ENCODE measurements at places on chromosomes 7 and 10.
A peak's percentile ranks its signal among the peaks of the same experiment; 100 is the strongest.

DNA sequence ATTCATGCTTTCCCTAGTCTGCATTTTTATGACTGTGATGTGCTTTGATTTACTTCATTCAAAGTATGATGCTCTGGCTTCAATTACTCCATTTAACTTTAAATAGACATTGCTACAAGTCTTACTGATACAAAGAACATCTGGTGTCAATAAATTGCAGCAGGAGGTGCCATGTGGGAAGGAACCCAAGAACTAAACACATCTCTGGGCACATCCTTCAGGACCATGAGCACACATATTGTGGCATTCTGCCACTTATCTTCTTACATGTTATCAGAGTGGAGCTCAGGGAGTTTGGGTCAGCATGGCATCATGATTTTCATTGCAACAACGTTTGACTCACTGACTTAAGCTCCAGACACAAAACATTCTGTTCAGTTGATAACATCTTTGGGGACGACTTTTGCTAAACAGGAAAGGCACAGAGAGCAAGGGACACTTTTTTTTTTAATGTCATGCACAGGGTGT lies 227.0 kb downstream of the DKK1 start:
- no peak for DNase-seq

DNA sequence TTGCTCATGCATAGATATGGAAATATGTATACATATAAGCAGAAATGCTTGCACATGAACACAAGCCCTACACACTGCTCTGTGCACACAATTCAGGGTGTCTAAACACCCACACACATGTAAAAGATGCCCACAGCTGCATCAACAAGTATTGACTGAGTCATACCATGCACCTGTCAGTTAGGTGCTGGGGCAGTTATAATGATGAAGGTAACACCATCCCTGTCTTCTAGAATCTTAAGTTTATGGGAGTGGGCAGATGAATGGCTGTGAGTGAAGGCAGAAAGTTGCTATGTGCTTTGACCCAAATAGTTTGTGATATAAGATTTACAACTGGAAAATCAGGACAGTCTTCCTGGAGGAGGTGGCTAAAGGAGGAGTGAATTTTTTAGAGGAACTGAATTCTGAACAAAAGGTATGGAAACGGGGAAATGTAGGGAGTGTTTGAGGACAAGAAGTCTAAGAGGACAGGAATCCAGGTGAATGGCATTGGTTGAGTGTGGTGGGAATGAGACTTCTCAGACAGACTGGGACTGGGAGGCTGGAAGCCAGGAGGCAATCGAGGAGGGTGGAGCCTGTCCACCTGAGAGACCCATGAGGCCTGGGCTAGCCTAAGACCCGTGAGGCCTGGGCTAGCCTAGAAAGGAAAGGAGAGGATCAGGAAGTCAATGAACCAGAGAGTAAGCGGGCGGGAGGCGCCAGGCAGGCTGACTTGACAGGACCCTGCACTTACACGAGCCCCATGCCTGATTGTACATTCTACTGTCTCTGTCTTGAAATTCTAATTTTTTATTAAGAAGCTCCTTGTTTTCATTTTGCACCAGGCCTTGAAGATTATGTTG lies 20.7 kb downstream of the POLL start:
- no peak for DNase-seq

- no peak for DNase-seq
These were observed 334.3 kb upstream of the SEMA3D start for GRCh38 chr7:85521108-85521694.

- no peak for DNase-seq
These were observed 10.7 kb downstream of the IRF5 start for GRCh38 chr7:128948312-128948973.

GRCh38 chr7:138400400-138400886 lies 59.6 kb upstream of the TRIM24 start:
- DNase-seq, result no peak

- DNase-seq, result peak; percentile 57
These were observed 169.7 kb downstream of the NRF1 start for GRCh38 chr7:129780974-129781927.

GRCh38 chr10:24866604-24867583 lies 85.5 kb downstream of the PRTFDC1 start:
- no peak for DNase-seq

Measured in NCI-H2171 (cell line).